SHP77 treated with DMSO at 0.1 percent for 48 hours (cell line): ENCODE measurements at places on chromosomes 2 and 18.

GRCh38 chr2:198692907-198693510 is 764.7 kb downstream of the SATB2 start:
- DNase-seq = no peak

DNA sequence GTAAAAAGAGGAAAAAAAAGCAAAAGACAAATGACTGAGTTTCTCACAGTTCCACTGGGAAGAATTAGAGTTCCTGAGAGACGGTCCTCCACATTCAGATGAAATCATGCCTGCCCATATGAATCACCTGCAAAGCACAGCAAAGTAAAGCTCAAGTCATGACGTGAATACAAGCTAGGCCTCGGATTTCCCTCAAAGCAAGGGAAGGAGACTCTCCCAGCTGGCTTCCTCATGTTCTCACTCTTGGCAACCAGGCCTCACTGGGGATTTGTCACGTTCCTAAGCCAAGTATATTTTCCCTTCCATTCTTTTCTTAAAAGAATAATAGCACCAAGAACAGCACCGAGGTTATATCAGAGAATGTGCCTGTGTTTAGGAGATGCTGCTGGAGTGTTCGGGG is 47.0 kb downstream of the CYP27C1 start:
- no peak for DNase-seq

GRCh38 chr18:76821356-76821874 is 942 bp upstream of the ZNF236 start:
- no peak for DNase-seq

- no peak for DNase-seq
Measured at GRCh38 chr2:25178976-25179375, 10.6 kb upstream of the POMC start.

GRCh38 chr2:118309946-118310680 is 221.8 kb downstream of the INSIG2 start:
- no peak for DNase-seq

DNA sequence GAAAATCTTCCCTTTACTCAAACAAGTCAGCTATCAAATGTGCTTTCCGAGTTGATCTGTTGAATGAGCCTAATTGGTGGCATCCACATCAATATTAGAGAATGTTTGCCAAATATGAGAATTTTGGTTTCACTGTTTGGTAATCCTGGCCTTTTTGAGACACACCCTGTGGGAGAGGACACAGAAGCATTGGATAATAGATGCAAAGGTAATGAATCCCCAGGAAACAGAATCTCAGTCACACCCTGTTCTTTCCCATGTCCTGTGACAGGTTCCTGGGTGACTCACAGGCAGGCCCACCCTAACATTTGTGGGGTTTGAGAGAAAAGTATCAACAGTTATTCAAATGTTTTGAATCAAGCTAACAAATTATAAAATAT is 99.8 kb upstream of the PELI1 start:
- DNase-seq = no peak

- DNase-seq = no peak
Measured at GRCh38 chr2:9170458-9171130, 36.0 kb upstream of the ASAP2 start.

DNA sequence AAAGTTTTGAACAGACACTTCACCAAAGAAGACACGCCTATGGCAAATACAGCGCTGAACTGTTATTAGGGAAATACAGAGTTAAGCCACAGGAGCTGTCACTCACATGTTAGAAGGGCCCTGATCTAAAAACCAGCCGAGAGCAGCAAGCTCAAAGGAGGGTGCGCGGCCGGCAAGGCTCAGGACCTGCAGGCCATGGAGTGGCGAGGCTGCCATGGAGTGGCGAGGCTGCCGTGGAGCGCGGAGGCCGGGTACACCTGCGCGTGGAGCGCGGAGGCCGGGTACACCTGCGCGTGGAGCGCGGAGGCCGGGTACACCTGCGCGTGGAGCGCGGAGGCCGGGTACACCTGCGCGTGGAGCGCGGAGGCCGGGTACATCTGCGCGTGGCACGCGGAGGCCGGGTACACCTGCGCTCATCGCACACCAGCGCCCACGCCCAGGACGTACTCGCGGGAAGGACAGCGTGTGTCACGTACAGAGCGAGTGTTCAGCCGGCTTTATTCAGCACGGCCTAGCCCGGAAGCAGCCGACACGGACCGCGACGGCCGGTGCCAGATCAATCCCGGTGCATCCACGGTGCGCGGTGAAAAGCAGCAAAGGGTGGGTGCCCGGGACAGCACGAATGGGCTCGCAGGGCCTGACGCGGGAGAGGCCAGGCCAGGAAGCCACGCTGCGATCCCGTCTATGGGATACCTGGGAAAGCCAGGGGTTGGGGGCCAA is 68.8 kb downstream of the SLC66A2 start:
- no peak for DNase-seq

DNA sequence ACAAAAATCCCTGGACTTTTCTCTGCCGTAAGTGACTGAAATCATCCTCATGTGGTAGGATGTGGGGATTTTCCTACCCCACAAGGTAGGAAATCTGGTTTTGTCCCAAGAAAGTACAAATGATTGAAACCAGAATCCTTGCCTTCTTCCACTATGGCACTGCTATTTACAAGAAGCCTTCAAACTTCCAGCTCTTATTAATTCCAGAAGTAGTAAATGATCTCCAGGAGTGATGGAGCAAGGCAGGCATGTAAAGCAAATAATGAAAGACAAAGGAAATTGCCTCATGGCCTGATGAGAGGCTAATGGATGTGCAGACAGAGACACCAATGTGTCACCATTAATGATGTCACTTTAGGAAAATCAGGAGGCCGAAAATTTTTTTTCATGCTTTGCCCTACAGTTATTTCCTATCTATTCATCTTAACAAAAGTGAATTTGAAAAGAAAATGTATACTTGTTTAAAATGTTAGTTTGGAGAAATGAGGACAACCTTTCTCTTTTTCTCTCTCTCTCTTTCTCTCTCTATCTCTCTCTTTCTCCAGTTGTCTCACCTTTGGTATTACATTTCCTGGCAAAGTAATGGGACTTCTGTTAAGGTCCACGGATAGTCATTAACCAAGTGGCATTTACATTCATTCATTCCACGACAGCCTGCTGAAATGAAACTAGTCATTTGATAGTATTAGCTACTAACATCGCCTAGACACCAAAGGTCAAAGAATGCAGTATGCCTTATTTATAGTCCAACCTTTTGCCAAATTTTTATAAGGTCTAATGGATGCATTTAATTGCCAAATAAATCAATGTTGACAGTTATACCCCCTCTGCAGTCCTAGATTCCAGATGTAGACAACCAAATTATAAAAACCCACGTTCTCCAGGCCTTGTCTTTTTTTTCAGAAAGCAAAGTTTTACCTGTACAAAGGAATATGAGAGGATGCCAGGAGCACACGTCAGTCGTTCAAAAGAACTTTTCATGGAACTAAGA is 5.0 kb upstream of the EVA1A start:
- DNase-seq = no peak

GRCh38 chr2:212957624-212958023 is 193.8 kb downstream of the IKZF2 start:
- no peak for DNase-seq

DNA sequence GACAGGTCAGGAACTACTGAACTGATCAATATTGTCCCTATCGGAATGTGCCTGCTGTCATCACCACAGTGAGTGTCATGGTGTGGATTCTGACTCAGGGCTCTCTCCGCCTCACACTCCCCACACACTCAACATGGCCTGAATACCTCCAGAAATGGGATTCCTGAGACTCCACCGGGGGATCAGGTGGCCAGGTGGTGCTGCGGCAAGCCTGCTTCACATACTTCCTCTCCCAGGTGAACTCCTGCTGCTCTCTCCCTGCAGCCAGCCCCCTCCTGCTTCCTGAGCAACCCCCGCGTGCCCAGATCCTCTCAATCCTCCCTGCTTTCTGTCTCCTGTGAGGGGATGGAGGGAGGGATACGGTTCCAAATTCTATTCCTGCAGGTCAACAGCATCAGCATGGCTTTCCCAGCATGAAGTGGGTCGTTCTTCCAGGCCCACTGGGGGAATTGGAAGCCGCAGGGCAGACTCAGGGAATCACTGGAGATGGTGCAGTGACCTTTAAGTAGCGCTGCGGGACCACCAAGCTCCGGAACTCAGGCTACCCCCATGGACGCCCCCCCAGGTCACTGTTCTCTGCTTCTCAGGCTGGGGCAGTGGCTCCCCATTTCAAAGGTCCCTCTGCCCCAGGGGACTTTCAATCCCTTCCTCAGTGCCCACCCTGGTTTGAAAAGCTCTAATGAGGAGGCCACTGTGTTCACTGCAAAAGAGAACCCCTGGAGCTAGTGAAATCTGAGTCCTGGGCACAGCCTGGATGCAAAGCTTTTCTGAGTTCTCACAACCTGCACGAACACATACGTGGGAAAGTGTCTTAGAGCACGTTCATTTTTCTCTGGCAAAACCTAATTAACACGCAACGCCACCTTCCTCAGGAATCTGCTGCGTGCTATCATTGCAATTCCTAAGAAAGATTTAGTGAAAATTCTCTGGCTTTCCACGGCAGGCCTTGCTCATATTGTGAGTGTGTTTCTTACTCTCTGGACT is 168.4 kb downstream of the ZFP36L2 start:
- DNase-seq = no peak
